Fibroblast of skin of right quadriceps (primary cell): ENCODE measurements at places on chromosomes 3 and 15.

- DNase-seq: peak; percentile 83
Measured at GRCh38 chr3:67090474-67090873, 92.4 kb downstream of the KBTBD8 start.

DNA sequence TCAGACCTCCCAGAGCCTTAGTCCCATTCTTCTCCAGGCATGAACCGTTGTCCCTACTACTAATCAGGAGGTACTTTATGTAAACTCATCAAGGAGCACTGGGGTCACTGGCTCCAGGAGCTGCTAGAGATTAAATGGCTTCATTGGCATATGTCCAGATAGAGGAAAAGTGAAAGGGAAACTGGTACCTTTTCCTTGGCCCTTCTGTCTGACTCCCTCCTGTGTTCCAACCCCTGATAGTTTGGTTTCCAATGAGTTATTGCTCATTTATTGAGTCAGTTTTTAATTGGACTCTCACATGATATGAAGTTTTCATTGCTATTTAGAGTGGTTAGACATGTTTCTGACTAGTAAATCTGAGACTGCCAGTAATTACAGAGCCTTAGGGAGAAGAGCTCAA lies 130.5 kb upstream of the BFSP2 start:
- no peak for DNase-seq

DNA sequence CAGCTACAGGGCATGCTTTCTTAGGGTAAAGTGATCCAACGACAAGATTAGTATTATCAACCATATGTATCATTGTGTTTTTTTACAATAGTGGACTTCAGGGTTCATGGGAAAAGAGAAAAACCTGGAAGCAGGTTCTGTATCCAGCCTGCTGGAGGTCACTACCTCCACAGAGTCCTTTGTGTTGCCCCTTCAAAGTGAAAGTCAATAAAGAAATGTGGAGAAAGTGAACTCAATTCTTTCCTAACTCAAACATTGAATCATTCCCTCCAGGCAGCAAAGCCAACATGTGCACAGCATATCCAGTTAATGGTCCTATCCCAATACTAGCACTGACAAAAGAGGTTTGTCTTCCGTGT lies 45.4 kb downstream of the FGF7 start:
- no peak for DNase-seq

GRCh38 chr3:159273608-159274007 lies 471.8 kb downstream of the MFSD1 start:
- DNase-seq: peak; percentile 52

DNA sequence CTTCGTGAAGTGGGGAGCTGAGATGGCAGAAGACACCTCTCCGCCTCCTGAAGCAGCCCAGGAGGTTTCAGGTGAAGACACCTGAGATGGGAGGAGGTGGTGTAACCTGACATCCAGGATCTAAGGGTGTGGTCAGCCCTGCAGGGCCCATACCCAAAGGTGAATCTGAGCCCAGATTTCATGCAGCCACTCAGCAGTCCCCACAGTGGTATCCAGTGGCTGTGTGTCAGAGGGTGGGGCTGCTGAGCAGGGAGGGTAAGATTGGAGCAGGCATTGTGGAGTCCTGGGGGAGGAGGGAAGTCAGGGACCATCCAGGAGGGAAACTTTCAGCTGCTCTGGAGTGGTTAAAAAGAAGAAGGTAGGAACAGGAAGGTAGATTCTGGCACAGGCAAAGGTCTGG lies 46.0 kb upstream of the SMAD6 start:
- DNase-seq: no peak

GRCh38 chr15:58779554-58779953 lies 8.5 kb downstream of the MINDY2 start:
- no peak for DNase-seq
